ENCODE measurements at places on chromosomes 3 and 15.

GRCh38 chr3:16813336-16813735 is 71.4 kb upstream of the PLCL2 start:
- no peak for DNase-seq

- DNase-seq, result no peak
These were observed 307.4 kb downstream of the NTRK3 start for GRCh38 chr15:87949151-87949574.

DNA sequence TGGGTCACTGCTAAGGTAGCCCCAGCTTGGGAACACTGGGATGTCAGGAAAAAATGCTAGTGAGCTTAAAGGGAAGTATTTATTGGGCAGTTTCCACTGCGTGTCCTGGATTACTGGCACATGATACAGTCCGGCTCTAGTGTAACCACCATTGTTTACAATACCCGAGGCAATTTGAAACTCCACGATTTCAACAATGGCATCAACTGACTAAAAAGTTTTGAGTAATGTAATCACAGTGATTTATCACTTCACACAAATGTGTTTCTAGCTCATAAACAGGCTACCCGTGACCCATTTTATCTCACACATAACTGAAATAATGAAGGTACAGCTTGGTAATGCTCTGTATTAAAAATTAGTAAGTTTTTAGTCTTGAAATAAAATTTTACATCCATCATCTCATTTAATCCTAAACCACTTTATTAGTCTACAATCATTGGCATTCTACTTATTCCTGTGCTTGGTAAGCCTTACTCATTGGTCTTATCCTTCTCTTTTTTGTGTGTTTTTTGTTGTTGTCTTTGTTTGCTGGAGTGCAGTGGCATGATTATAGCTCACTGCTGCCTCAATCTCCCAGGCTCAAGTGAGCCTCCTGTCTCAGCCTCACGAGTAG is 7.6 kb downstream of the ZMAT3 start:
- DNase-seq, result no peak

DNA sequence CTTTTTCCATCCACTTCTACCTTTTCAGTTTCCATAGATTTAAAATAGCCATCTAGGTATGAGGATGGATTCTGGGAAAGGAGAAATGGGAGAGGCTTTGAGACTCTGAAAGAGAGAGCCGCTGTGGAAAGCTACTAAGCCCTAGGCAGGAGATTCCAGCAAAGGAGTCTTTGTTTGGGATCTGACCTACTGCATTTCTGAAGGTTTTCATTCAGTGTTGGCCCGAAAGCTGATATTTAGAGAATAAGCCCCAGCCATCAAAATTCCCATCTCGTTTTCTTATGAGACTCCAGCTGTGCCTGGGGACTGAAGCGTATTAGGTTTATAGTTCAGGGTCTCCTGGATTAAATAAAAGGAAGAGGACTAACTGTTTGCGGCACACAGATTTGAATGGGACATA is 19.5 kb downstream of the LIPH start:
- no peak for DNase-seq

DNA sequence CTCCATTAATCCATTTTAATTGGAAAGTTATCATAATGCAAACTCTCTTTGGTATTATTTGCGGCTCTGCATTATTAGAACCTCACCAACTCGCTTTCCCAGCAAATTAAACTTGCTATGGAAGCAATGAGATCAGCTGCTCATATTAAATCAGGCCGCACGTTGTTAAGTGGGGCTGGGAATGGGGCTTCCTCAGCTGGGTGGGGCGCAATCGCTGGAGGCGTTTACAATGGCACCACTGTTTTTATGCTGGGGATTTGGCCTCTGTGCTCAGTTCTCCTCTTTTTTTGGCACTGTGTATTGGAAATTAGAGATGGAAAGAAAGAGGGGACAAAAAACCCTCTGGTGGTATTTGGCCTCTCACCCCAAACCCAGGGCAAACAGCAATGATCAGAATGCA is 72.2 kb downstream of the RPLP1 start:
- DNase-seq, result no peak

DNA sequence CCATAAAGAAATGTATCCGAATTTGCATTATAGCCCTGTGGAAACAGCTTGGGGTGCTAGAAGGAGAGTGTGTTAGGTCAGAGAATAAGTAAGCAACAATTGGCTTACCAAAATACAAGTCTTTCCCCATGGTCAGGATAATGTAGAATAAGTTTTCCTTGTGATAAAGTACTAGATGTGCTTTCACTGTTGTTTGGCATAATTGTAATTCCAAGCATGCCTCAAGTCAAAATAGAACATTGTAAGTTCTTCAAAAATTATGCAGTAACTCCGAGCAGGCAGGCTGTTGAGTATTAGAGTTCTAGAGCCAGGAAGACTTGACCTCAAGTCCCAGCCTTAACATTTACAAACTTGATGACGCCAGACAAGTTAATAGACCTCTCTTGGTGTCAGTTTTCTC is 242.0 kb downstream of the TUSC7 start:
- DNase-seq, result no peak

DNA sequence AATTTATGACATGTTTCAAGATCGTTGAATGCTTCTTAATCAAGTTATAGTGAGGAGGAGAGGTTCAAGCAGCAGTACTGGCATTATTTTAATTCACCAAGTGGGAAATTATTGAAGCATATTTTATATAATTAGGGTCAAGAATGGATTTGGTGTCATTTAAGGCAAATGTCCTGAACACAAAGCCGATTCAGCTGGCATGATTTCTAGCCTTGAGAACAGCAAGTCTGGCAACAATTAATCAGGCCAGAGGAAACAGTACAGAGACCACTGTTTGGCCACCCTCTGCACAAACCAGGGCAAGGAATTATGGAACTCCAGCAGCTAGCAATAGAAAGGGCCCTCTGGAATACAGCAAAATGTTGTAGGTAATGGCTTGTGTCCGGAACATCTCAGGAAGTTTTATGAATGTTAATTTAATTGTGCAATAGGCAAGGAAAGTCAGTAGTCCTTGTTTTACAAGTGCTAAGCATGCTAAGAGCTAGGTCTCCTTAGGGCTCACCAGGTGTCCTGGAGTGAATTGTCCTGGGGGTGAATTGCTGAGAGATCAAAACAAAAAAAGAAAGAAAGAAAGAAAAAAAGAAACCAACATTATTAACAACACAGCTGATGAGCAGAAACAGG is 38.7 kb upstream of the SNRK start:
- DNase-seq, result no peak
